Kidney epithelial cell (primary cell): ENCODE measurements at places on chromosomes 4 and X. TPM values are rescaled to one million over a fixed set of nuclear protein-coding genes. Genes with fewer than 3 reads are reported as not detected.

- no peak for DNase-seq
Observed at GRCh38 chr4:122793811-122794210, 32.8 kb upstream of the FGF2 start.

The SOX3 gene
- total RNA-seq, result not detected in 2 replicates

GRCh38 chr4:16752150-16752549, 146.3 kb downstream of the LDB2 start:
- DNase-seq, result no peak

The ESX1 gene
- total RNA-seq, result not detected in 2 replicates

DNA sequence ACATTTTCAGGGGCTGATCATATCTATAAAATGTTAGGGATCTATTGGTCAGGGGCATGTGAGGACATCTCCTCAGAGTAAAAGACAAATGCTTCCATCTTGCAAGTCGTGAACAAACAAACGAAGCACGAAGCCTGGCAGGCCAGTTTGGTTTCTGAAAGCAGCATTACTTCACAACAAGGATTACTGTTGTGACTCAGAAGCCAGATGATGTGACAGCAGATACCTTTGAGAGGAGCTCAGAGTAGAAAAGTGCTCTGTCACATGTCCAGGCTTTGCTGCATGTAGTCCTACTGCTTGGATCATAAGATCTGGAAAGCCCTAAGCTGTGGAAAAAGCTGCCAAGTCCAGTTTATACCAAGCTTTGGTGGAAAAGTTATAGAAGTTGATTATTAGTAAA, 1827.2 kb downstream of the ARAP2 start:
- DNase-seq, result no peak

The HELT gene
- total RNA-seq, result not detected in 2 replicates

The RPL34 gene
- 949 and 1,411 TPM in 2 replicates for total RNA-seq
